ENCODE measurements at places on chromosomes 1 and 21.

- no peak for DNase-seq
Measured at GRCh38 chr1:30868833-30869435, 39.6 kb downstream of the SDC3 start.

GRCh38 chr1:13652238-13652637, 47.8 kb upstream of the PRDM2 start:
- DNase-seq = no peak

DNA sequence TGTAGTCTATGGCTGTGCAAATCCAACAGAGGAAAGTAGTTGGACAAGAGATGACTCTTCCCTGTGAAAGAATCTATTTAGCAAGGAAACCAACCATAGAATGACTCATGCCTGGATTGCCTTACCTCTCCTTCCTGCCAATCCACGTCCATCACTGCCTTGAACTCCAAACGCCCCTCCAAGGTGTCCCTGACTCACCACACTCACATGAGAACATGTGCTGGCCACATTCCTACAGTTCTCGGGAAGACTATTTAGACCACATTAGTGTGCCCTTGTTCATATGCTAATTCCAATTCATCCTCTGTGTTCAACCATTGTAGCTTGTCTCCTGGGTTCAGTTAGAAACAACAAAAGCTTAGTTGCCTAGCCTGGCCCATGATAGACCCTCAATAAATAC, 157.3 kb downstream of the SLC30A10 start:
- no peak for DNase-seq

- no peak for DNase-seq
Measured at GRCh38 chr1:215321802-215322201, 239.3 kb downstream of the KCNK2 start.

GRCh38 chr21:46472246-46472645, 13.6 kb downstream of the DIP2A start:
- no peak for DNase-seq

GRCh38 chr1:54108156-54108555, 44.6 kb downstream of the CDCP2 start:
- no peak for DNase-seq

DNA sequence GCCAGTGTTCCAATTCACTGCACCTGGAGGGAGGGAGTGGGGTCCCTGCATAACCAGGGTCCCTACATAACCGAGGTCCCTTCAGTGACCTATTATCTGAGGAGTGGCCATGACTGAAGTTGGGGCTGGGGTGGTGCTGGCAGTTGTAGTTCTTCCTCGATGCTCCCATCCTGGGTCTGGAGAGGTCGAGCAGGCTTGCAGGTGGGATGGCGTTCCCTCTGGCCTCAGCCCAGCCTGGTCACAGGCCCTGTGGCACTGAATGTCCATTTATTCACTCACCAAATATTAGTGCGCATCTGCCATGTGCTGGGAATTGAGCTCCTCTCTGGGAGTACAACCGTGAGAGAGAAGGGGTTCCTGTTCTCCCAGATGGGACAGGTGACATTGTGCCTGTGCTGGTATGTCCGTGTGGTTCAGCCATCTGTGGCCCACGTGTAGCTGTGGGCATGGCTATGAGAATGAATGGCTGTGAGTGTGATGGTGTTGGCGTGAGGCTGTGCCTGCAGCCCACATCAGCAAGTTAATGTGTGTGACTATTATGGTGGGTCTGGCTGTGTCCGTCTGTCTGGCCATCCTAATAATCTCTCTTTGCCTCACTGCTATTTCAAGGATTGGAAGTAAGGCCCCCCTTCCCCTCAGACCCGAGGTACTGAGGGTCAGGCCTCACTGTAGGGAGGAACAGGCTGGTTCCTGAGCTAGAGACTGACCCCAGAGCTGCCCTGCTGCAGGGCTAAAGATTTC, 3.9 kb upstream of the SLC6A9 start:
- DNase-seq = no peak

- DNase-seq = no peak
Measured at GRCh38 chr1:8902765-8903164, 24.3 kb upstream of the ENO1 start.

DNA sequence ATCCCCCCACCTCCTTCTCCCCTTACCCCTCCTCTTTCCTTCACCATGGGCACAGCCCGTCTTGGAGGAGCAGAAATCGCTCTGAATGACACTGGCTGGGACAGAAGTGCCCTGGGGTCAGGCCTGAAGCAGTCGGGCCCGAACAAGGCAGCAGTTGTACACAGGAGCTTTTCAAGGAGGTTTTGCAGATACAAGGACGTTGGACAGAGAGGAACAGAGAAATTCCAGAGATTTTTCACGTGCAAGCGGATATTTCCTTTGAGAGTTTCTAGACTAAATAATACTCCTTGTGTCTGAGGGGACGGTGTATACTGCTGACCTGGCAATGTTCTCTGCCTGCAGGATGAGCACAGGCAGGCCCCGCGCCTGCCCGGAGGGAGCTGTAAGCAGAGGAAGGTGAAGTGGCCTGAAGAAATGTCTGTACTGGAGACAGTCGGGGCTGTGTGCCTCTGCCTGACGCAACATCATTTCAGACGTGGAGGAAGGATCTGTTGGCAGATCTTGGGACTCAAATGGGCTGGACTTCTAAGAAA, 95.3 kb upstream of the SLC25A33 start:
- DNase-seq = no peak

- no peak for DNase-seq
Measured at GRCh38 chr1:101971304-101971703, 25.4 kb downstream of the OLFM3 start.

- no peak for DNase-seq
Measured at GRCh38 chr1:147781056-147781471, 20.7 kb upstream of the GJA5 start.

DNA sequence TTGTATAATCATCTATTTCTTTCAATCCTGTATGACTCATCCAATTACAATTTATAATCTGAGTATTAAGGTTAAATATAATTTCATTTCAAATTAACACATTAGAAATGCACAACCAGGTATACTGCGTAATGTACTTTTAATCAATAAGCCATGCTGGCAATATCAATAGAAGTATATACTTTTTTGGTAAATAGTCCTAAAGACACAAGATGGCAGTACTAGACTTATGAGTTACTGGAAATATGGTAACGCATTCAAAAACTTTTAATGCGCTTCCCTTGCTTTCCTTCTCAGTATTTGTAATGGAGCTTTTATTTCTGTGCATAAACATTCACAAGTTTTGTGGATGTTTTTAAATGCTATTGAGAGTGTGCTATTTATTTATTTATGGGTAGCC, 1162.0 kb upstream of the TMPRSS15 start:
- DNase-seq = no peak

GRCh38 chr1:147919896-147920295, 8.3 kb upstream of the GPR89B start:
- no peak for DNase-seq

DNA sequence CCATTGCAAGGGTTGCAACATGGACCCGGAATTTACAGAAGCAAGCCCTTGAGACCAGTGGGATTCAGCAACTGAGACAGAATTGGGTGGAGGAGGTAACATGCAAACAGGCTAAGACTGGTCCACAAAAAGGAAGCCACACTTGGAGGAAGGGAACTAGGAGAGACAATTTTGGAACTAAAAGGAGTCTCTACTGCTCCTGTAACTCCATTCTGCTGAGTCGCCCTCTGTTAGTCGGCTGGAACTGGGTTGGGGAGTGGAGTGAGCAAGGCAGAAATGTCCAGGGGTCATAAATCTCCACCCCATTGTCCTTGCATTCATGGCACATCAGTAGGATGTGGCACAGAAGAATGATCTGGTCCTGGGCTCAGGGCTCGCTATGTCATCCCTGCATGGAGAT, 5.1 kb downstream of the LAMB3 start:
- no peak for DNase-seq

- no peak for DNase-seq
Measured at GRCh38 chr1:162373541-162374260, 3.0 kb downstream of the SPATA46 start.

GRCh38 chr1:234891427-234891826, 237.2 kb downstream of the TOMM20 start:
- DNase-seq = no peak

DNA sequence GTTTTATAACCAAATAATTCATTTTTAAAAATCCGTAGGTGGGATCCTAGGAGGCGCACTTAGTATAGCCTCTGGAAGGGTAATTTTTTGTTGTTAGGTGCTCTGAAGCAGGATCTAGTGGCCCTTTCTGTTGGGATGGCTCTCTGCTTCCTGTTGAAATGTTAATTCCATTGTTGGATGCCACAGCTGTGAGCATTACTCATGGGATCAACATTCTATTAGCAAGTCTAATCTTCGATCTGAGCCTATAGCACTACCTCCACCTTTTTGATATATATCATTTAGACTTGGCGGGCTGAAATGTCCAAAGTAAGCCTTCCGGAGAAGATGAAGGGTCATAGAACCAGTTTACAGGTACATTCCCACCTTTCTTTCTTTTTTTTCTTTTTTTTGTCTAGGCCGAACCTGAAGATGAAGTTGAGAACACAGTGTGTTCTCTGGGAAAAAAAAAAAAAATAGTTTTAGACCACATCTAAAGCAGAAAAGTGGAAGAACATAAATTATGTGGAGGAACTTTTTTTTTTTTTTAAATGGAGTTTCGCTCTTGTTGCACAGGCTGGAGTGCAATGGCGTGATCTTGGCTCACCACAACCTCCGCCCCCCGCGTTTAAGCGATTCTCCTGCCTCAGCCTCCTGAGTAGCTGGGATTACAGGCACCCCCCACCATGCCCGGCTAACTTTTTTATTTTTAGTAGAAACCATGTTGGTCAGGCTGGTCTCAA, 1.4 kb downstream of the CXADR start:
- DNase-seq = no peak
